ENCODE measurements at places on chromosomes 11 and 22.
A peak's percentile ranks its signal among the peaks of the same experiment; 100 is the strongest.

- no peak for DNase-seq
Observed at GRCh38 chr22:46586123-46586519, 34.1 kb upstream of the GRAMD4 start.

- DNase-seq = peak; percentile 15
Observed at GRCh38 chr11:69337211-69337721, 43.3 kb downstream of the MYEOV start.

GRCh38 chr11:34356913-34357700 is 703 bp downstream of the ABTB2 start:
- no peak for DNase-seq

- DNase-seq = no peak
Observed at GRCh38 chr22:47333625-47334024, 571.2 kb downstream of the TBC1D22A start.

GRCh38 chr11:48129697-48130395 is 86.8 kb upstream of the OR4B1 start:
- DNase-seq = no peak

DNA sequence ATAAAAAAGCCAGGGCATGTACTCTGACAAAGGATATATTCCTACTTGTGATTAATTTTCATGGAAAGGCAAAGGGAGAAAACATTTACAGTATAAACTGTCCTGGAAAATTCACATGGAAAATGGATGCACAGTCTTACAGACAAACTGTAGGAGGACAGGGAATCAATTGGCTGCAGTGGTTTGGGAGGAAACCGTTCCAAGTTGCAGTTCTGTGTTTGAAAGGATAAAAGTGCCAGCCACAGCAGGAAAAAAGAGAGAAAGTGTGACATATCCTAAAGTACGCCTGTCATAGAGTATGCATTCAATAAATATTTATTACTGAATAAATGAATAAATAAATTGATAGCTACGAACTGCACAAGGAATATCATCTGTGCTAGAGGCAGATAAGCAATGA is 462.9 kb downstream of the RAB38 start:
- DNase-seq = no peak

DNA sequence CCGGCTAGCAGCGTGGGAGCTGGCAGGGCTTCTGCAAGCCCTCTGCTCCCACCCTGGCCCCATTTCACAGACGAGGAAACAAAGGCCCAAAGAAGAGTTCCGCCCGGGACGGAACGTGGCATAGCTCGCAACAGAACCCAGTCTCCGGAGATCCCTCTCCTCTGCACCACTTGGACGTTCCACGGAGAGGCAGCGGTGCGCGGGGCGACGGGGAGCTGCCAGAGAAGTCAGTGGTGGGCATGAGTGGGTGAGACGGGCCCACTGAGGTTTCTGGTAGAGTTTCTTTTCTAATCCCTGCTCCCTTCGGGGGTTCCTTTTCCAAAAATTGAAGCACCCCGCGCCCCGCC is 554 bp upstream of the NECTIN1 start:
- DNase-seq = no peak

DNA sequence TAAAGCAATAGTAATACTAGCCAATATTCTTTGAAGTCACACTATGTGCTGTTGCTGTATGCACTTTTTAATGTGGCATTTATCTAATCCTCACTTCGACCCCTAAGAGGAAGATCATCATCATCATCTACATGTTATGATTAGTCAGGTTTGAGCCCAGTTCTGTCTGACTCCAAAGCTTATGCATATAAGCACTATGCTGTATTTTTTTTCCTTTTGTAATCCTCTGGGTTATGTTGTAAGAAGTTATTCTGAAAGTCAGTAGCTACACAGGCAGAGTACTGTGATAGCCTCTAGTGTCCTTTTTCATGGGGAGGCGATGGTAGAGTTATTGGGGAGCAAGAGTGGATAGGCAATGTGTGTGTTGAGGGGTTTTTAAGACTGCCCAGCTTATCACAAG is 11.1 kb downstream of the MMP20 start:
- DNase-seq = no peak

GRCh38 chr11:100740440-100740839 is 53.4 kb downstream of the ARHGAP42 start:
- DNase-seq = no peak

DNA sequence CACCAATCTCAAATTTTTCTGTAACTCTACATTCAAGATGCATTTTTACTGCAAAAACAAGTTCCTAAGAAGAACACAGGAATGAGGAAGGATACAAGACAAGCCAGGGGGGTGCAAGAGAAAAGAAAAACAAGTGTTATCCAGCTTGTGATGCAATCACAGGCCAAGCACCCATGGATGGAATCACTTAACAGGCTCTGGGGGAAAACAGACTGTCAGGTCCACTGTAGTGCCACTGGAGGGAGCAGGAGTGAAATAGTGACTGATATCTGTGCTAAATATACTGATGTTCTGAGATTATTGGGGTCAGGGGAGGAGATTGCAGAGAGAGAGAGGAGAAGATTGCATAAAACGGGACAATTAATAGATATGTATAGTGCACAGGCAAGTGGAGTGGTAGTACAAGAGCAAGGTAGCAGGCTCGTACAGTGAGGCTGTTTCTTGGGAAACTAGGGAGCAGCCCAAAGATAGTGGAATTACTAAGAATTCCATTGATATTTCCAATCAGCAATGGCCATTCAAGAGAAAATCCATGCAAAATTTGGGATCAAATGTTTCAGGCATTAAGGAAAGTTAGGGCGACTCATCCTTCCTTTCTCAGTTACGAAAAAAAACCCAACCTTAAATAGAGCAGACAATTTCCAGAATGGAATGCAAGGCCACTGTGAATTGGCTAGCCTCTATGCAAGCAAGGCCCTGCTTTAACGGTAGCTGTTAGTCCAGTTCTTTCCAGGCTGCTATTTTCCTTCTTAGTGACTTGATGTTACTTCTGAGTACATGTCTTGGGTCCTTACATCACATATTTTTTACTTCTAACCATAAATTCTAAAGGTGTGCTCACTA is 52.2 kb upstream of the CEP126 start:
- DNase-seq = no peak

GRCh38 chr22:43228330-43228729 is 41.4 kb upstream of the TTLL12 start:
- peak; percentile 13 for DNase-seq

- no peak for DNase-seq
Observed at GRCh38 chr11:19832086-19832750, 119.6 kb downstream of the NAV2 start.

DNA sequence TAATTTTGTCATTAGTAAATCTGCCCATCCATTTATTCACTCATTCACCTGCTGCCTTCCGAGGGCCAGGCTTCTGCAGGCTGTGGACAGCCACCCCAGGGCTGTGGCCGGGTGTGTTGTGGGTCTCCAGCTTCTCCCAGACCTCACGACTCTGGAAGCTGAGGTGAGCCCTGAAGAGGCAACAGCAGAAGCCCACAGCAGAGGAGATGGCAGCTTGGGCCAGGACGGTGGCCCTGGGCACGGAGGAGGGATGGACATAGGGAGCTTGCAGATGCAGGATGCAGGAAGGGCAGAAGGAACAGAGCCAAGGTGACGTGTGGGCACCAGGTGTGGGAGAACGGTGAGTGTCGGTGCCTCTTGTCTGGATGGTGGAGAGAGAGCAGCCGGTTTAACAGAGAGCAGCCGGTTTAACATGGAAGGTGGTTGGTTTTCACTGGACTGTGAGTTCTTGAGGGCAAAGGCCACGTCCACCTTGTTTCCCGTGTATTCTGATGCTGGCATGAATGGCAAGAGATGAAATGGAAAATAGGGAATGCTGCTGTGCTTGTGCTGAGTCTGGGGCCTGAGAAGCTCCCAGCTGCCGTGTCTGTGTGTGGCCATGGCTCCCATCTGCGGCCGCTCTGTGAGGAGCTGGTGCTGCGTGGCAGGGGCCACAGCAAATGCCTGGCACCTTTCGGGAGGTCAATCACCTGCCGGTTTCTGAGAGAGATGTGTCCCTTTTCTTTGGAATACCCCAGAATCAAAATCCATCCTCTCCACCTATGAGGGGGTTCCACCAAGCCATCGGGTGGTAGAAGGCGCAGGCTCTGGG is 669.9 kb downstream of the BRD1 start:
- no peak for DNase-seq

DNA sequence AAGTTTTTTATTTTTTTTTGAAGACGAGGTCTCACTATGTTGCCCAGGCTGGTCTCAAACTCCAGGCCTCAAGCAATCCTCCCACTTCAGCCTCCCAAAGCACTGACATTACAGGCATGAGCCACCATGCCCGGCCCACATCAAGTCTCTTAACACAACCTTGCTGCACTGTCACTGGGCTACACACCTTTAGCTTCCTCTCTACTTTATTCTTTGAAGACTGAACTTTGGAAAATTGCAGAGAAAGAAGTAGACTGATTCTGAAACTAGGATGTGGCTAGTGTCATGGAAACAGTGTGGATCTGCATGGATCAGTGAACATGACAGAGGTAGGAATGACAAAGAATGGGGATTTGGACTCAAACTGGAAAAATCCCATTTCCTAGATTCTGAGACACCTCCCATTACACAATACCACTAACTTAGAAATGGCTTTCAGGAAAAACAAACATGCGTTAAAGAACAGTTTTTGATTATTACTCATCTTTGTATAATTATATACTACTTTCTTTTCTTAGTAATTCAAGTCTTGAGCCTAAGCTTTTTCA is 99.6 kb upstream of the SPON1 start:
- no peak for DNase-seq

GRCh38 chr11:60783911-60784310 is 1.2 kb upstream of the MS4A10 start:
- no peak for DNase-seq

DNA sequence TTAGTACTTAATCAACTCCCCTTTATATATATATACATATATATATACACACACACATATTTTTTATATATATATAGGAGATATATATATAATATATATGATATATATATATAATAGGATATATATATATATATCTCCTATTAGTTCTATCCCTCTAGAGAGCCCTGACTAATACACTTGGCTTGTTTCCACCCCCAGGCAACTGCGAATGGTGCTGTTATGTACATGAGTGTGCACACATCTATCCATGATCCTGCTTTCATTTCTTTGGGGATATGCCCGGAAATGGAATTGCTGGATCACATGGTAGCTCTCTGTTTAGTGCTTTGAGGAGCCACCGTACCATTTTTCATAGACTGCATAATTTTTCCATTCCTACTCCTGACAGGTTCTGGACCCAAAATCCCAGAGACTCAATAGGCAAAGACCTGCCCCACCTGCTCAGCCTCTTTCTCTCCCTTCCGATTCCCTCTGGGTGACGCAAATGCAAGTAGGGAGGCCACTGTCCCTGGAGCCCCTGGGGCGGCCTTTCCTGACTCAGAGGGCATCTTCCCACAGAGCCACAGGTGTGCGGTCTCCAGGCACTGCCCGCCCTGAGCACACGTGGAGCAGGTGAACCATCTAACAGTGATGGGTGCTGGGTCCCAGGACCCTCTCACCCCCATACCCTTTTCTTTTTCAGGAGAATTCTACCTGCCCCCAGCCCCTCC is 12.0 kb downstream of the FGF3 start:
- no peak for DNase-seq

- no peak for DNase-seq
Observed at GRCh38 chr22:43658823-43659222, 153.3 kb downstream of the EFCAB6 start.

DNA sequence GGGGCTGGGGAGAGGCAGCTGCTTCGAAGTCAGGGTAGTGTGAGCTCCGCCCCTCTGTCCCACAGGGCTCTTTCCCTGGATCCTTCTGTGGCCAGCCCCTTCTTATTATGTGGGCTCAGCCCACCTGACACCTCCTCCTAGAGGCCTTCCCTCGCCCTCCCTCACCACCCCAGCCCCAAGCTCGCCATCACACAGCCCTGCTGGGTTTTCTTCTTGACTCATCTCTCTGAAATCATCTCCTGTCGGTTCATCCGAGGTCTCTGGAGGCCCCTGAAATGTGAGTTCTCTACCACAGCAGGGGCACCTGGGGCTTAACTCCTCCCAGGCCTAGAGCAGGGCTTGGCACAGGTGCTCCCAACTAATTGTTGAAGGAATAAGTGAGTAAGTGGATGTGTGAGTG is 65.2 kb downstream of the CACNA1I start:
- no peak for DNase-seq

DNA sequence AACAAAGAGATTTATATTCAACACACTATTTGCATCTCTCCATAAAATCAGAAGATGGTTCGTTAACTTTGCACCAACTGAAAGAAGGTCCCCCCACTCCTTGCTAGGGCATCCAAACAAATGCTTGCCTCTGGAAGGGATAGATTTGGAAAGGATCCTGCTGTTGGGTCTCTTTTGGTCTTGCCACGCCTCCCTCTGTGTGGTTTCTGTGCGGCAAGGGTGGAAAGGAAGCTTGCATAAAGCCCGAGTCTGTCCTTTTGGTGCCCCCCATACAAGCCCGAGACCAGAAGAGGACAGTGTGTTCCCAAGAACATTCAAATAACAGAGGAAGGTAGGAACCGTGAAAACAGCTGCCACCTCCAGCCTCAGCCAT is 15.1 kb downstream of the SCGB1A1 start:
- no peak for DNase-seq

DNA sequence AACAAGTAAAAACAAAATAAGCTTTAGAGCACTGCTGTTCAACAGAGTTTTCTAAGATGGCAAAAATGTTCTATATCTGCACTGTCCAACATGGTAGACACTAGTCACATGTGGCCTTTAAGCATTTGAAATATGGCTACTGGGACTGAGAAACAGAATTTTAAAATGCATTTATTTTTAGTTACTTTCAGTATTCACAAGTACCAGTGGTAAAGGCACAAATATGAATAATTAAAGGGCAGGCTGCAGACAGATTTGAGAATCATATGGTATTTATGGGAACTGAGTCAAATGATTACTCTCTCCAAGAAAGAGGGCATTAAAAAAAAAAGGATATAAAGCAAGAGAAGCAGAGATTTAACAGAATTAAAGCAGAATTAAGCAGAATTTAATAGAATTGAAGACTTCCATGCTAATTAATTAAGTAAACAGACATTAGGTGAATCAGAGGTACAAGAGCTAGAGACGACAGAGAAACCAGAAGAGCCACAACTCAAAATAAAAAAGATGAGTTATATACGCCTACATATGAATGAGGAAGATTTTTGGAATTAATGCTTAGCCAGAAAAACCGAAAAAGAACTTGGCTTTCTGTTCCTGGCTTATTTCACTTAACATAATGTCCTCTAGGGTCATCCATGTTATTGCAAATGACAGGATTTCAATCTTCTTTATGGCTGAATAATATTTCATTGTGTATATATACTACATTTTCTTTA is 160.4 kb downstream of the ATG16L2 start:
- no peak for DNase-seq

- no peak for DNase-seq
Observed at GRCh38 chr11:71474141-71474770, 21.3 kb downstream of the NADSYN1 start.

Measured in thymus (tissue), 14 donors.